Hematopoietic multipotent progenitor cell treated with erythropoietin and hydrocortisone succinate and interleukin-3 and kit ligand, for 6 days (in vitro differentiated cells): ENCODE measurements at places on chromosomes 2 and 18.

- no peak for DNase-seq
Measured at GRCh38 chr2:218716070-218716469, 5.4 kb downstream of the TTLL4 start.

DNA sequence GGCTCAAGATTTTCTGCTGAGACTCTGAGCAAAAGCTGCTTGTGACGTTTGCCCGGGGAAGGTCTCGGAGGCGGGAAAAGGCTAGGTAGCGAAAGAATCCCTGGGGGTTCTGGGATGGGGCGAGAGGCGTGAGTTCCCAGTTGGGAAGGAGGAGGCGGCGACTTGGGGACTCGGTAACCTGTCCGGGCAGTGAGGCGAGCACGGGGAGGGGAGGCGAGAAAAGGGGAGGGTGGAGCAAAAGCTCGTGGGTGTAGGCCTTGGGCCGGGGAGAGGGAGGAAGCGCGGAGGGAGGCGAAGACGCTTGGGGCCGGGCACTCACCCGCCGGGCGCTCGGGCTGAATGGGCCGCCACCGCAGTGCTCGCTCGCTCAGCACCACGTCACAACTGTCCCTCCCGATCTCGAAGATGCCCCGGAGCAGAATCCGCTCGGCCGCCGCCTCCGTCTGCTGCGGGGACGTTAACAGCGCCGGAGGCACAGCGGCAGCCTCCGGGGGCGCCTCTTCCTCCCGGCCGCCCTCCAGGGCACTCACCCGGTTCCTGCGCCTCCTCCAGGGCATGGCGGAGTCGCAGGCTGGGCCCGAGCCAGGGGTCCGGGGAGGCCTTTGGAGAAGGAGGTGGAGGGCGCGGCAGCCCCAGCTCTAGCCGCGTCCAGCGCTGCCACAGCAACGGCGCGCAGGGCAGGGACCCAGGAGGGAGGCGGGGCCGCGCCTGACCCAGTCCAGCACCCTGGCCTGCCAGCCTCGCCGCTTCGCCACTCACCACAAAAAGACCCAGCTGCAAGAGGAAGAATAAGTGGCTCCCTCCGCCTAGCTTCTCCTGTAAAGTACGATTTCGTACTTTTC, at the start of gene CERKL:
Gene CERKL (minus strand): TSS at position 656 of the 842 bp plus-strand sequence. CDS start 99 bp downstream, at position 557.
- DNase-seq, result peak; percentile 33

GRCh38 chr2:201985728-201986462, 47.8 kb upstream of the FZD7 start:
- DNase-seq, result no peak

- peak; percentile 90 for DNase-seq
Measured at GRCh38 chr18:9849407-9850283, 36.1 kb upstream of the TXNDC2 start.

GRCh38 chr2:205913668-205914067, 172.3 kb downstream of the INO80D start:
- no peak for DNase-seq

DNA sequence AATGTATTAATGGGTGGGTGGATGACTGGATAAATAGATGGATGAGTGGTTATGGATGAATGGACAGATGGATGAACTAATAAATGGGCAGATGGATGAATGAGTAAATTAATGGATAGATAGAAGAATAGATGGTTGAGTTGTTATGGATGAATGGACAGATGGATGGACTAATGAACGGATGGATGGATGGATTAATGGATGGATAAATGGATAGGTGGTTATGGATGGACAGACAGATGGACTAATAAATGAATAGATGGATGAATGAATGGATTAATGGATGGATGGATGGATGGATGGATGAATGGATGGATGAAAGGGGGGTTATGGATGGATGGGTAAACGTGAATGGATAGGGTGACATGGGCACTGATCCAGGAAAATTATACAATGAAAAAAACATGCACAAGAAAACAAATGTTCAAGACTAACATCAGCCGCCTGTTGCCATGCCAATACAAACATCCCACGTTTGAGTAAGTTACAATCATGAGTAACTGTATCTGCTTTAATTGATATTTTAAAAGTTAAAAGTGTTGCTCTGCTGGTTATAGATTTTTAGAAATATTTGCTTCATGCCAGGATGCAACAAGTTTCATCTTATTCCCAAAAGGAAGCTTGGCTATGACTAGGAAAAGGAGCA, 20.8 kb downstream of the PXDN start:
- DNase-seq, result no peak

DNA sequence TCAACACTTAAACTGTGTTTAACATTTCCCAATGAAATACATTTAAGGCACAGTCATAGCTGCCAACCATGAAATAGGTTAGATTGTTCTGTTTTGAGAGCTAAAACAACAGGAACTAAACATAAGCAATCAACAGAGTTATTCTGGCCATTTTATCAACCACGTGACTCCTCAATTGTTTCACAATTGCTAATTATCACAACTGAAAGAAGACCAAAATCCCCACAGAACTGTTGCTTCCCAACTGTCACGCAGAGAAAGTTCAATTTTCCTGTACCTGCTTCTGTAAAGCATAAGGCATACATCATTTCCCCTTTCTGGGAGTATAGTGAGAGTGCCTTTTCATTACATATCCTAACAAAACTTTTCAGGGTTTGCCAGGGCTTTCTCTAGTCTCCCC, 248.6 kb downstream of the EPHA4 start:
- no peak for DNase-seq

DNA sequence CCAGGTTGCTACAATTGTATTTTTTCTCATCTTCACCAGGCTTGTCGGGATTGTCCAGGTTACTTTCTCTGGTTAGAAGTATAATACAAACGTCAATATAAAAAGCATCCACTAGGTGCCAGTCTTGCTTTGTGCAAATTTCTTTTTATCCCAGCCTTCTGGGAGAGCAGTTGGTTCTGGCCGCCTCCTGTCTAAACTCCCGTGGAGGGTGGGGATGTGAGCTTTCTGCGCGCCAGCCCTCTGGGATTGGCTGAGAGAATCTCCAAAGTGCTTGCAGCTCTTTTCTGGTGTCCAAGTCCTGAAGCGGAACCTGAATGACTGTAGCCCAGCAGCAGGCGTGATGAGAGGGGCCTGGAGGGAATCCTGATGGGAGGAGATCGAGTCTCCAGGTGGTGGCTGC, 22.4 kb upstream of the TOGARAM2 start:
- peak; percentile 87 for DNase-seq

DNA sequence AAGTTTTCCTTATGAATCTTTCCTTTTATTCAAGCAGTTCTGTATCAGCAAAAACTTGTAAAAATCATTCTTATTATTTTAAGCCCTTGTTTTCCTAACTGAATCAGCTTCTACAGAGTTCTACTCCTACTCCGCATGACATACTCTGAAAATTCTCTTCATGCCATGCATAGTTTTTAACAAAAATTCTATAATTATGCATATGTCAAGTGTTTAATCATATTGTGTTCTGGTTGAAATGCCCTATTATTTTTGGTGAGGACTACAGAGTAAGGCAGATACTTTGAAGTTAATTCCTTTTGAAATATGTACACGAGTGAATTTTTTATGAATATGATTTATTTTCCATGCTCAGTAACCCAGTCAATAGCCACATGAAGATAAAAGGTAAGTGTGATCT, 28.8 kb downstream of the ANKRD30B start:
- DNase-seq, result no peak

DNA sequence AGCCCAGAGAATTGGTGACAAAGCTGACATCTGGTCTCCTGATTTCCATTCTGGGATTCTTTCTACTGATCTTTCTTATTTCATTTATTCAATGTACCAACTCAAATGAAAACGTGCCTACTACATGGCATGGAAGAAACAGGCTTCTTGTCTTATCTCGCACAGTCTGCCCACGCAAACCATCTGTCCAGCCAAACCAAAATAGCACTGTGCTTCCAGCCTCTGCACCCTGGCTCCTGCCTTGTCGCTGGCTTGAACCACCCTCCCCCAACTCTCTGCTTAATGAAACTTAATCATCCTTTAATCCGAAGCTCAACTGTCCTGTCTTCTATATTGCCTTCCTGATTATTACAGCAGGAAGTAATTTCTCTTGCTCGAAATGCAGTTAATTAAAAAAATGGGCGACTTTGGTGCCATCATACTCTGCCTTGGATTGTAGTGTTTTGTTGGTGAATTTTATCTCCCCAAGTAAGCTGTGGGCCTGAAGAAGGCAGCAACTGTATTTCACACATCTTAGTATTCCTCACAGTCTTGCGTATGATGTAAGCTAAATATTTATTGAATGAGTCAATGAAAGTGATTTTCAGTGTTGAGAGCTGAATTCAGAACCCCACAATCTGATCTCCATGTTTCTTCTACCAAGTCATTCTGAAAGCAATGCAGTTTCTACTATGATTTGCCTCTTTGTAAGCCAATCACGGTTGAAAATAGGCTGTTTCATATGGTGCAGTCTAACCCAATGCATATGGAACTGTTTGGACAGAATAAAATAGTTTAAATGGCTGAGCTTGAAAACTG, 190.8 kb downstream of the TMEM247 start:
- DNase-seq, result no peak

GRCh38 chr2:157105372-157105771, 152.1 kb upstream of the GALNT5 start:
- no peak for DNase-seq

DNA sequence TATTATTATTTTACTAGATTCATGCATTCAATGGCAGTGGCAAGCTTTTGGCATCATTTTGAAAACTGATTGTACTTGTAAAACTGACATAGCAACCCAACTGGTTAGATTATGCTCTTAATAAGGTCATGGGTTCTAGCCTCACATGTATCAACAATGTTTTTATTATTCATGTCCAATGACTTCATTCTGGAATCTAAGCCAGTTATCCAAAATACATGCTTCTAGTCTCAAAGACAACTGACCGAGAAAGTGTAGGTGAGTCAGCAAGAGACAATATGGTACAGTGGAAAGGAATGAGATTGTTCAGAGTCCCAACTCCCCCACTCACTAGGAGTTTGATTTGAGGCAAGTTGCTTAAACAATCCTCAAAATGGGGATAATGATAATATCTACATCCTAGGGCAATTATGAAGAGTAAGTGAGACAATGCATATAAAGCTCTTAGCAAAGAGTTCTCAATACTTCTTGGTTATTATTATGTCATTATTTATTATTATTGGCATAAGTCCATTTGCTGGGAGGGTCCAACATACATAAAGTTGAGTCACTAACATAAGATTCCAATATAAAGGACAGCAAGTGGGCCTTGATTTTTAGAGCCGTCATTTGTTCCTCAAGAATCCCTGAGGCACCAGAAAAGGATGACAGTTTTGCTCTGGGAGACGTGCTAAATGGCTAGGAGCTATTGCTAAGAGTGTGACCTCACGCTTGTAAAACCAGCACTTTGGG, 99.4 kb downstream of the NEB start:
- DNase-seq, result no peak

- no peak for DNase-seq
Measured at GRCh38 chr2:27316655-27317412, 6.1 kb downstream of the MPV17 start.

- DNase-seq, result no peak
Measured at GRCh38 chr2:68435615-68436014, 31.5 kb downstream of the FBXO48 start.

DNA sequence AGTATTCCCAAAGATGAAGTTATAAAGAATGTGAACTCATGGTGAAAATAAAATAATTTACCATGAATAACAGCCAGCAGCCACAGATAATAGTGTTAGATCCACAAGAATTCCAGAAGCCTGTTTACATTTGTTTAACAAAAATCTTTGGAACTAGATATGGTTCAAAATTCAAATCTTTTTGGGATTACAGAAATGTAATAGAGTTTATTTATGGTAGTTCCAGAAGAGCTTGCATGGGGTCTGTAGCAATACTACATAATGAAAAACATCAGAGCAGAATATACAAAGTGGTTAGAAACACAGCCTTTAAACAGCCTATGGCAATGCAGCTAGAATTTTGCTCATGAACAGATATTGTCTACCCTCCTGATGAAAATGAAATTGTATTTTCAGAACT, 179.1 kb downstream of the RDH14 start:
- no peak for DNase-seq

- DNase-seq, result peak; percentile 81
Measured at GRCh38 chr2:176454893-176455815, 185.9 kb downstream of the MTX2 start.

- peak; percentile 68 for DNase-seq
Measured at GRCh38 chr18:63505566-63506335, 29.0 kb downstream of the SERPINB5 start.

DNA sequence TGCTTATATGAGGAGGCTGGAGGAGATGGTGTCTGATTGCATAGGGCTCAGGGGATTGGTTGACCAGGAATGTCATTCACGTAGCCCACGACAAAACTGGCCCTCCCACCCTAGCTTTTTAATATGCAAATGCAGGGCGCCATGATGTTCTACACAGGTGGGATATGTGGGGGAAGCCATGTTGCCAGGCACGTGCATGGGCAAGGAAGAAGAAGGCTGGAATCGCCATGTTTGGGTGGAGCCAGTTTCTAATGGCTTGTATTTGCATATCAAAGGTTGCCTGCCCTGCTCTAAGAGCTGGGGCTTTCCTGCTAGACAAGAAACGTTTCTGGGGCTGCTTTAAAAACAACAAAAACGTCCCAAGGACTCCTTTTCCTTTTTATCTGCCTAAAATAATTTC, 26.5 kb upstream of the LINC00305 start:
- no peak for DNase-seq

DNA sequence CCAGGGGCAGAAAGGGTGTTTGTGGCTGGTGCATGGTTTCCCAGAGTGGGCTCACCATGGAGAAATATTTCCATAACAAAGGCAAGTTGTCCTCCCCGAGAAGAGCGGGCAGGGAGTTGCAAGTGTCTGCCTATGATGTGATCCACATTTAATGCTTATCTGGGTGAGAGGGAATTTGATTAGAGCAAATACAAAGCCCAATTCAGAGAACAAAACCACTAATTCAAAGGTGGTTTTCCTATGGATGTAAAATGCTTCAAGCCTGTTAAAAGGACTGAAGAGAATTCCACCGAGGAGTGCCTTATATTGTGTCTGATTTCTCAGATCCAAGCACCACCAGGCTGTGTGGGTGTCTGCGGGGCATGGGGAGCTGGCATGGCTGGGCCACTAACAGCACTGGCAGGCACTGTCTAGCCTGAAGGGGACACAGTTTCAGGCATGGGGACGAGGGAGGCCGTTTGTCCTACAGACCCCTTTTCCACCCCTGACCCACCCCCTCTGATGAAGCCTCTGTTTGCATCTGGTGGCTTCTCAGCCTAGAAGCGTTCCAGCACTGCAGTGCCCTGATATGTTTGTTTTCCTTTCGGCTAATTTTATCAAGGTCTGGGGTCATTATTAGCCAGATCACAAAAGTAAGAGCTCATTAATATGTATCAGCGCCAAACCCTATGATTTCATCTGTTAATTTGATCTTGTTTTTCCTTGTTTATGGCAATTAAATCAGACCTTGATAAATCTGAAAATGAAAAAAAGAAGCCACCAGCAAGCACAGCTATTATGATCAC, 357.3 kb downstream of the HRH4 start:
- no peak for DNase-seq

DNA sequence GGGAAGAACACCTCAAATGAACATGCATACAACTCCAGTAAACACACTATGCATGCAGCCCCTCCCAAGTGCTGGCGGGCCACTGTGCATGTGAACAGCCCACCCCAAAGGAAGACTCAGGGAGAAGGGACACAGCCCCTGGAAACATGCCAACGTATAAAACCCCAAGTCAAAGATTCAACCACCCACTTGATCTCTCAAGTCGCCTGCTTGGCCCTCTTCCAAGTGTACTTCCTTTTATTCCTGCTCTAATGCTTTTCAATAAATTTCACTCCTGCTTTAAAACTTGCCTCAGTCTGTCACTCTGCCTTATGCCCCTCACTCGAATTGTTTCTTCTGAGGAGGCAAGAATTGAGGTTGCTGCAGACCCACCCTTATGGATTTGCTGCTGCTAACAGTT, 139.1 kb downstream of the C1D start:
- peak; percentile 51 for DNase-seq
